MV-4-11 (cell line): ENCODE measurements at places on chromosomes 7 and 10.

DNA sequence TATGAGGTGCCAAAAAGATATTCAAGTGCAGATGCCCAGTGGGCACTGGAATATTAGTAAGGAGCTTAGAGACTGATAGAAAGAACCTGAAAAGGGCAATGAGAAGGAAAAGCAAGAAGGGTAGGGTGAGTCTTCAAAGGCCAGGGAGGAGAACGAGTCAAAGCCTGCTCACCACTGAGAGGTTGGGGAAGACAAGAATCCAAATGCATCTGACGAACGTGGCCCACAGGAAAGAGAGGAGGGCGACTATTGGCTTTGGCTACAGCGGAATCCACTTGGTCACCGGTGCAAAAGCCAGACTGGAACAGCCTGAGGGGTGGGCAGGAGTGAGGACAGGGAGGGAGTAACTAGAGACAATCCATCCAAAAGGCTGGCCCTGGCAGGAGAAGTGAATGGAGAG, 216.7 kb upstream of the KLF14 start:
- DNase-seq: no peak

DNA sequence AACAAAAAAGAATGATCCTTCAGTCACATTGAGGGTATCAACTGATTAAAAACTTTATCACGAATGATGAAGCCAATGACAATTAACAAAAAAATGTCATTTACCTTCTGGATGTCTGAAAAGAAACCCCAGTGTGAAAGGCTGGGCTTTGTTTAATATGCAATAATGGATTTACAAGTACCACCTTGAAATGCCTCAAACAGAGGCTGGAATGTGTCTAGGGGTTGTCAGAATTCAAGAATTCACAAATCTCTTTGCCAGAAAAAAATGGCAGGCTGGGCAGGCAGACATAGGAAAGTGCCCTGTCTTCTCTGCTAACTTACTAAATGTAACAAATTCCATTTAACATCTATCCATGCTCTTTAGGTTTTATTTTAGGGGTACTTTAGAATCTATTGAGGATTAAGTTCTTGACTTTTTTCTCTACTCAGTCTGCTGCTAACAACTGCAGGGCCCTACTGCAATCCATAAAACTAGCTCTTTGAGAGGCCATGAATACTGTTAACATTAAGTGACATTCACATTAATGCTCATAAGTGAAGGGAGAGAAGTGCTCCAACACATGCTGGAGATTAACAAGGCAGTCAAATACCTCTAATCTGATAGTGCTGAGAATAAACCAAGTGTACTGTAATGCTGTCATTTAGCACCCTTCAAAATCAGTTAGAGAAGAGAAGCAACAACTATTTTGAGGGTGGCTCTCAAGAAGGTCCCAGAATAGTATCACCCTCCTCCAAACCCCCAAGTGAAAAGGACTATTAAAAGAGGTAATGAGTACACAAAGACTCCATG, 43.1 kb upstream of the KCNIP2 start:
- DNase-seq: no peak

GRCh38 chr7:103609778-103610177, 163.8 kb upstream of the SLC26A5 start:
- no peak for DNase-seq

DNA sequence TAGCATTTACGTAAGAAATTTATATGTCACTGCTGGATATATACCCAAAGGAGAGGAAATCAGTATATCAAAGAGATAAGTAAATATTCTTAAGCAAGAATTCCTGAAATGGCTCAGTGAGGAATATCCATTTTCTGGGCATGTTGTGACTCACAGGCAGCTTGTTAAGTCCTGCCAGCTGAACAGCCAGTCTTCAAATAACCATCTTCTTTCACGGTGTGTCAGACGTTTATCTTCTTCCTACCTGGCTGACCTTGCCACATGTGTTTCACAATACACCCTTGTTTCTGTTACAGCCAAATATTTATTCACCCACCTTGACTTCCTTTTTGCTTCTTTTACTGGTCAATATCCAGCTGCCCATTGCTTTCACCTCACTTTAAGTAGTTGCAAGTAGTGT, 648.1 kb downstream of the ANKRD7 start:
- DNase-seq: no peak

- DNase-seq: no peak
Observed at GRCh38 chr10:62599161-62599560, 205.4 kb upstream of the ADO start.

DNA sequence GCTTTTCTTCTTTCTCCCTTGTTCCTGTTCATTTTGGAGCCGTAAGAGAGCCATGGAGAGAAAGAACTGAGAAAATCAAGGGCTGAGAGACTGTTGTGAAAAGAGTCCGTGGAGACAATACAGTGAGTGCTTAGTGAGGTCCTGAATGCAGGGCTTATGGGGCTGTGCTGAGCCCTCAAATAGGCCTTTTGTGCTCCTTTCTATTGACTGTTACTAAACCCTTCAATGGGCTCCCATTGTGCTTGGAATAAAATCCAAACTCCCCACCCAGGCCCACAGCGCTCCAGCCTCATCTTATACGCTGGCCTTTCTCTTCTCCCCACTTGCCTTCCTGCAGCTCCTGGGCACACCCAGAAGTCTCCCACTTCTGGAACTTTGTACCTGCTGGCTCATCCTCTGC, 243.1 kb upstream of the HABP2 start:
- DNase-seq: no peak

GRCh38 chr7:155255621-155256020, 42.1 kb upstream of the INSIG1 start:
- DNase-seq: peak; percentile 19

DNA sequence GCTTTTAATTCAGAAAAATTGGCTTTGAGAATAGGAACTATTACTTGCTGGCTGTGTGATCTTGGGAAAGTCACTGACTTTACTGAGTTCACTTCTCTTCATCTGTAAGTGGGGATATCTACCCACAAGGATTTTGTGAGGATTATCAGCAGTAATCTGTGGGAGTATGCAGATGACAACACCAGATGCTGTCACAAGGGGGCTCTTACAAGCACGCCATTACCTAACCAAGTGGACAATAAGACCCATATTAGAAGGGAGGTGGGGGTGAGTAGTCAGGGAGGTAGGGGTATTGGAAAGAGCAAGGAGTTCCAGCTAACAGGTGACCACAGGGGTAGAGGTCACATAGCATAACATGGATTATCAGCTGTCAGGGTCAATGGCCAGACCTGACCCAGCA, 569.4 kb downstream of the SUGCT start:
- no peak for DNase-seq

- DNase-seq: no peak
Observed at GRCh38 chr7:73602721-73603651, 21.3 kb downstream of the MLXIPL start.

GRCh38 chr7:29099896-29100847, 46.2 kb downstream of the CPVL start:
- DNase-seq: no peak
